ENCODE measurements at places on chromosomes 2 and 18.

GRCh38 chr18:74155276-74155675 lies 7.0 kb downstream of the TIMM21 start:
- no peak for DNase-seq

DNA sequence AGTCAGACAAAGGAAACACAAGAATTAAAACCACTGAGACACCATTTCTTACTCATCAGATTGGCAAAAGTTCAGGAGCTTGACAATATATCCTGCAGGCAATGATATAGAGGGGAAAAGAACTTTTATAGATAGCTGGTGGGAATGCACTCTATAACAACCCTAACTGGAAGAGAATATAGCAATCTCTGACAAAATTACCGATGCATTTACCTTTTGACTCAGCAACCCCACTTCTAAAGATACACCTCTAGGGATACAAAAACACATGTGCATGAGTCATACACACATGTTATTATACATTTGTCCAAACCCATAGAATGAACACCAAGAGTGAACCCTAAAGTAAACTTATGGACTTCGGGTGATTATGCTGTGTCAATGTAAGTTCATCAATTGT lies 79.4 kb upstream of the SRD5A2 start:
- no peak for DNase-seq

- DNase-seq, result no peak
These were observed 82.7 kb downstream of the DYM start for GRCh38 chr18:49377742-49378141.

- no peak for DNase-seq
These were observed 373.3 kb downstream of the ZNF804A start for GRCh38 chr2:184971546-184972068.

DNA sequence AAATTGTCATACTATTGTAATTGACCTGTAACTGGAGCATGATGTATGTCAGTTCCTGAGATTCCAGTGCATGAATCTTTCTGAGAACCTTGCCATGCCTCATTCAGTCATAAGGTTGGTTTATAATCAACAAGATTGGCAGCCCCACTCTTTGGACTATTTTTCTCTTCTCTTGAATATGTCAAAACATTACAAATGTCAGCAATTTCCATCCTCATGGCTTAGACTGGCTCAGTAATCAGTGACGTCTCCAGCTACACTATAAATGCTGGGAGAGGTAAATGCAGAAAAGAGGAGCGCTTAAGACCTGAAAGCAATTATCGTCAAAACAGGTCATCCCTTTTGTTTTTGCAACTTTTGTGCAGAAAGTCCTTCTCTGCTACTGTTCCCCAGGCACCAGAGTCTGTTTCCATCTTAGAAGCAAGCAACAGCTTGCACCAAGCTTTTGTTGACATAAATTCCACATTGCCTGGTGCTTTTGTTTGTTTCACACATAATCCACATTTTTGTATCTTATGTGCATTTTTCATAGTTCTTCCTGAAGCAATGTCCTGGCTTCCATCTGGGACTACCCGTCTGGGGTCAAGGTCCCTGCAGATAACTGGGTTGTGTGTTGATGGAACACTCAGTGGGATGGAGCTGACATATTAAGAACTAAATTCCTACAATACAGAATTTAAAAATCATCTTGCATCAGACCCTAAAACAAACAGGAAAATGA lies 149.8 kb downstream of the OSR1 start:
- no peak for DNase-seq

DNA sequence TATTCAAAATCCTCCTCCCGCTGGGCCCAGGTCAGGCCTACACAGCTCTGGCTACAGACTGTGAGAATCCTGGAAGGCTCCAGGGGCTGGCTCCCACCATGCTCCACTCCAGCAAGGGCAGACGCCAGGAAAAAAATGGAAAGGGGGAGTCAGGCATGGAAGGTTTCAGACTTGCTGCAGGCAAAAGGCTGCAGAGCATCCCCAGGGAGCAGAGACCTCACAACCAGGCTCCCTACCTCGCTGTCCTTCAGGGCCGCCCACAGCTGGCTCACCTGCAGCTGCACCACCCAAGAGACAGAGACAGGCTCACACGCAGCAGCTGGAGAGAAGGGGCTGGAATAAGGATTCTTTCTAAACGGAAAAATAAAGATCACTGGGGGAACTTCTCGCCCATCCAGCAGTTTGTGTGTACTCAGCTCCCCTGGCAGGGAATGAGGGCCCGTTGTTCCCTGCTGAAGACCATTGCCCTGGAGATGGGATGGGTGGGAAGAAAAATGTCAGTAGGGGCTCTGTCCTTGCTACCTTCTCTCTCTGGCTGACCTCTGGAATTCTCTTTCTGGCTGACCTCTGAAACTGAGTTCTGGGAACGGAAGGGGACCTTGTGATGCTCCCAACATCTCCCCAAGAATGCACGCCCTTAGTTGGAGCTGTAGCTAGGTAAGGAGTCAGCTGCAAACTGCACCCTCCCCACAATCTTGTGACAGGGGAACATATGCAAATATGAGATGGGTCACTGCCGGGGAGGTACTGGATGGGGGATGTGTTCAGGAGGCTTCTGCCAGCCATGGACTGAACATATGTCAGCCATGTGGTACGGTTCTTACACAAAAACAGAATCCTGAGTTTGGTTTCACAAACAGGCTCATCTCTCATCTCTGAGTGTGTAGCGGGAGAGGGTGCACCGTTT lies 34.5 kb downstream of the BCL2 start:
- DNase-seq, result peak; percentile 41

DNA sequence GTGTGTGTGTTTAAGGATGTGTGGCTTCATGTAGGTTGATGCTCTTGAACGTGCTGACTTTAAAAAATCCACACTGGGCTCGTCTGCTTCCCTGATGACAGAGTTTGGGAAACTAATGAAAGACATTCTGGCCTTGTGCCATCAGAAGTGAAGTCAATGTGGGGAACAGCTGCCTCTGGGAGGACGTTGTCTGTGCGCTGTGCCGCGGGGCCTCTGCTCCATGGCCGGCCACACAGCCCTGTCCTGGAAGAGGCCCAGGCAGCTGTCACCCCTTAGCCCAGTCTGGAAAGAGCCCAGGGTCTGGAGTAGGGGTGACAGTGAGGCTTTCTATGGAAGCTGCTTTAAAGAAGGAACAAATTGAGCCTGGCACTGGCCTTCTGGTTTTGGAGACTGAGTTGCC lies 155.8 kb downstream of the SH3RF3 start:
- no peak for DNase-seq

DNA sequence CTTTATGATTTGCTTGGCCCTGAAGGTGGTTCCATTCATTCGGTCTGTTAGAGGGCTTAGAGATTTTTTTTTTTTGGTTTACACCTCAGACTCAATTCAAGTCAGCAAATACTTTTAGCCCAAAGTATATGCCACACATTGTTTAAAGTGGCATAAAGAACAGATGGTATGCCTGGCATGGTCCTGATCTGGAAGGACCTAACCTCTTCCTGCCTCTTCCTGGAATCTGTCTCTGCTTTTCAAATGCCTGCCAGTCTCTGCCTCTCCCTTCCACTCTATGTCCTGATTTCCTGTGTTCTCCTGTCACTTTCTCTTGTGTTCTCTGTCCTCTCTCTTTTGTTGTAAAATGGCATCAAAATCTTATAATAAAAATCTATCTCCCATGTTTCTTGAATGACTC lies 158.0 kb downstream of the ANKRD30B start:
- DNase-seq, result no peak

- DNase-seq, result no peak
These were observed 40.1 kb downstream of the FBXO48 start for GRCh38 chr2:68426848-68427579.

DNA sequence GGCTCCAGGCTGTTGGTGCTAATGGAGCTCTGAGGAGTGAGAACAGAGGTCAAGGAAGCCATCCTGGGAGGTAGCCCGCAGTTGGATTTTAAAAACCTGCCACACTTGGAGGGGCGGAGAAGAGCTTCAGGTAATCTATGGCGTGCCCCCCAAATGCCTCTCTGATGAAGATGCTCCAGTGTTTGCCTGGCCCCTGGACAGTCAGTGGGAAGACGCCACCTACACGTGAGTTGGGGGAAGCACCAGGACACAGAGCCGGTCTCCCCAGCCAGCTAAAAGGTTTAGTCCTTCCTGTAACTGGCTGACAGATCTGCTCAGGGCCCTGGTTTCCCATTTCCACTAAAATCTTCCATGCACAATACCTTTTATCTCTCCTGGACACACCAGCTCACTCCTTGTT lies 225.0 kb downstream of the TTC32 start:
- no peak for DNase-seq

DNA sequence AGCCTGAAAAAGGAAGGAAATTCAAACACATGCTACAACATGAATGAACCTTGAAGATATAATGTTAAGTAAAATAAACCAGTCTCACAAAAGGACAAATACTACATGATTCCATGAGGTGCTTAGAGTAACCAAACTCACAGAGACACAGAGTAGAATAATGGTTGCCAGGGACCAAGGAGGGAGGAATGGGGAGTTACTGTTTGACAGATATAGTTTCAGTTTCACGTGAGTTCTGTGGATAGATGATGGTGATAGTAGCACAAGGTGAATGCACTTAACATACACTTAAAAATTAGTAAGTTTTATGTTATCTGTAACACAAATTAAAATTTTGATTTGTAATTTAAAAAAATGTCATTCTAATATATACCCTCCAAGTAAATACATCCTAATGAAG lies 106.9 kb upstream of the ACVR1C start:
- DNase-seq, result no peak

- no peak for DNase-seq
These were observed 10.3 kb upstream of the ZBTB7C start for GRCh38 chr18:48419277-48420022.

GRCh38 chr2:71071681-71072398 lies 3.4 kb downstream of the NAGK start:
- peak; percentile 51 for DNase-seq

DNA sequence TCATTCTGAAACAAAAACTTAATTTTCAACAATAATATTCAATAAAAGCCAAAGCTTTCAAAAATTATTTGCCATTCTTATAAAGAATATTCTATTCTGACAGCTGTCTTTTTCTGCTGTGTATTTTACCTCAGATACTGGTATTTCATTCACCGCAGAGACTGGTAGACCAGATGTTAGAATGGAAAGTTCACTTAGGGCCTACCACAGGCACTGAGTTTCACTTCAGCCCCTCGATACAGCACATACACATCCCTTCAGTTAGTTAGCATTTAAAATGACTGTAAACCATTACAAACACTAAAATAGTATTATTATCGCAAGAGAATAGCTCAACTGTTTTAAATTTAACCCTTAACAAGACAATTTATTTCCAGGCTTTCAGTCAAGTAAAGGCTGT lies 24.2 kb upstream of the GATA6 start:
- DNase-seq, result no peak

DNA sequence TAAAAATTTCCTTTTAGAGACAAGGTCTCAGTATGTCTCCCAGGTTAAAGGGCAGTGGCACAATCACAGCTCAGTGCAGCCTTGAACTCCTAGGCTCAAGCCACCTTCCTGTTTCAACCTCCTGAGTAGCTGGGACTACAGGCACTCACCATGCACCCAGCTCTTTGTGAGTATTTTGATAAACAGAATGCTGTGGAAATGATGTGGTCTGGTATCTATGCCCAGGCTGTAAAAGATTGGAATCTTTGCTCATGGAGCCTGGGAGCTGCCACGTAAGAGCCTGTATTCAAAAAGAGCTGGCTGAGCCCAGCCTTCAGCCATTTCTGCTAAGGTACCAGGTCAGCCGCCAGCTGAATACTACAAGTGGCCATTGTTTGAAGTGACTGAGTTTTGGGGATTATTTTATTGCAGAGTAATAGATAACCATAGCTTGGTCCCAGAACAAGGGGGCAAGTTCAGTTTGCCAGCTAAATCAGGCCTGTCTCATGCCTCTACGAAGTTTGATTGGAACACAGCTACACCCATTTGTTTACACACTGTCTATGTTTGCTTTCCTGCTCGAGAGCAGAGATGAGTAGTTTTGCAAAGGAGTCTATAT lies 21.3 kb upstream of the ARL5A start:
- DNase-seq, result no peak

- DNase-seq, result no peak
These were observed 299.2 kb upstream of the MGAT5 start for GRCh38 chr2:133954636-133955035.

- no peak for DNase-seq
These were observed 63.5 kb upstream of the AGPS start for GRCh38 chr2:177329064-177329463.

- no peak for DNase-seq
These were observed 15.9 kb upstream of the LHCGR start for GRCh38 chr2:48771241-48772014.

DNA sequence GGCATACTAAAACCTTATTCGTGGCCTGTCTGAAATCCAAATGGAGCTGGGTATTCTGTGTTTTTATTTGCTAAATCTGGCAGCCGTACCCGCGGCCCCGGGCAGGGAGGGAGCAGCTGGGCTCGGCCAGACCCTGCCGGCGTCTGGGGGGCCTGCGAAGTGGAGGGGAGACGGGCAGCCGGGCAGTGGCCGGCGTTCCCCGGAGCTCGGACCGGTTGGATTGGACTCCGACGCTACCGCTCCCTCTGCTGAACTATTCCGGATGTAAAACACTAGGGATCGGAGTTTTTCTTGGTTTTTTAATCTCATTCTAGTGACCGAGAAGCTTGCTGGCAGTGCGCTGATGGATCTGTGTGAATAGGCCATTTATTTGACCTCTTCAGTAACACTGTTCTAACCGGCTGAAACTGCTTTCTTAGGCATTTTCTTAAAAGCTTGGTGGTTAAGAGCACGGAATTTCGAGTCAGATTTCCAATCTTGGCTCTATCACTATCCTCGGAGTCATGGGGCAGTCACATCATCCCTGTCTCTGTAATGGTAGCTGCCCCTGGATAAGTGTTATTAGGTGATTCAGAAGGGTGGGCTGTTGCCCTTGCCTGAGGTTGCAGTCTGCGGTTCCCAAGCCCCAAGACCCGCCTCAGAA lies 694 bp downstream of the UNC50 start:
- no peak for DNase-seq

GRCh38 chr18:21602299-21602587 lies 1.7 kb upstream of the ESCO1 start:
- peak; percentile 38 for DNase-seq

- no peak for DNase-seq
These were observed 290.2 kb downstream of the OSR1 start for GRCh38 chr2:19068206-19068605.

DNA sequence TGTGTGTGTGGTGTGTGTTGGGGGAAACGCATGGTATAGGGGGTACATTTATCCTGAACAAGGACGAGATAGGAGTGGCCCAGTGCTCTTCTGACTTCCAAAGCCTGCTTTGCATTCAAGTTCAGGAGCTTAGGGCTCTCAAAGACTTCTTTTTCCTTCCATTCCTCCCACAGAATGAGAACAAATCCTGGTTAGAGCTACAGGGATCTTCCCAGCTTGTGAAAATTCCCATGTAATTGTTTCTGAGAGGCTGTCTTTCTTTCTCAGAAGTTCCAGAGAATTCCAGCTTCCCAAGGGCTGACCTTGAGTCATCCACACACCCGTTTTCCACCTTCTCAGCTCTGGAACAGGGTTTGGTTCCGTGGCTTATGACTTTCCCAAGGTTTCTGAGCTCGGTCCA lies 38.9 kb downstream of the FASTKD2 start:
- no peak for DNase-seq

GRCh38 chr2:100327742-100328141 lies 5.4 kb upstream of the LONRF2 start:
- no peak for DNase-seq

GRCh38 chr18:43405097-43405496 lies 127.8 kb upstream of the SYT4 start:
- no peak for DNase-seq
